ENCODE measurements at places on chromosomes 1 and 21.

DNA sequence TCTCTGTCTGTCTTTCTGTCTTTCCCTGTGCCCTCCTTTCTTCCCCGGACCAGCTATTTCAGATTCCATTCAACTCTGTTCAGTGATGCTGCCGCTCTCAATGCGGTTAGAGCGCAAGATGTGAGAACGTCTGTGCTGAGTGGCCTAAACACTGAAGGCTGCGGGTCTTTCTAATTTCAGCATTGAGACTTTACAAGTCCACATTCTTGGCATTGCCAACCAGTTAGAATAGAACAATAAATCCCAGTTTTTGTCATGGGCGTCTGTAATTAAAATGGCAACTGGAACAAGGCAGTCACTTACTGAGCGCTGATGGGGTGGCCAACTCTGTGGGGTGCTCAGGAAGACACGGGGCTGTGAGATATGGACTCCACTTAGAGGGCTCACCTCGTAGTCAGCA, 112.8 kb downstream of the DHRS3 start:
- no peak for DNase-seq

DNA sequence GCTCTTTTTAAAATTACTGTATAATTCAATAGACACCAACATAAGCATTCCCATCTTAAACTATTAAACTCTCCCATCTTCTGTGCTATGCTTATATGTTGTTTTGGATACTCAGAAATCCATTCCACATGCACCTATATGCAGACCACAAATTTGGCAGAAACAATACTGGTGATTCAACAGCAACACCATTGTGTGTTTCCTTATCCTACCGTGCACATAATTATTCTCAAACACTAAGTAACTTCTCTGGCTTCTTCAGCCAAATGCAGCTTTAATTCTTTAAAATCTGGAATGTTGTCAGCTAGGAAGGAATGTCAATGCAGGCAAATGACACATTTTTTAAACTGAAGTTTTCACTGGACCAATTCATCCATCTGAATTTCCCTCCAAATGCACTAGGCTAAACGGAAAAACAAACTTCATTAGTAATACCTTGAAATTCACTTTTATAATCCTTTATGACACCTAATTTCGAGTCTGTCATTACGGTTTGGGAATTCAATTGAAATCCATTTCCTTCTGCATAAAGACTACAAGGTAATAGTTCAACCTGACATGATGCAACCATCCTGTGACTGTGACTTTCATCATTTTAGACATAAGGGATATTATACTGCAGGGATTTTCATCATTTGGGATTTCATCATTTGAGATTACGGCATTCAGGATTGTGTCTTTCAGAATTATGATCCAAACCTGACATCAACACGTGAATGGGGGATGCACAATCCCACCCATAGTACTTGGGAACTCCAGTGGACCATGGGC, 308.5 kb downstream of the LTN1 start:
- DNase-seq, result no peak

GRCh38 chr1:31410871-31411270, 2.1 kb upstream of the SERINC2 start:
- DNase-seq, result no peak

- DNase-seq, result no peak
Measured at GRCh38 chr1:240508201-240508600, 103.8 kb downstream of the GREM2 start.

DNA sequence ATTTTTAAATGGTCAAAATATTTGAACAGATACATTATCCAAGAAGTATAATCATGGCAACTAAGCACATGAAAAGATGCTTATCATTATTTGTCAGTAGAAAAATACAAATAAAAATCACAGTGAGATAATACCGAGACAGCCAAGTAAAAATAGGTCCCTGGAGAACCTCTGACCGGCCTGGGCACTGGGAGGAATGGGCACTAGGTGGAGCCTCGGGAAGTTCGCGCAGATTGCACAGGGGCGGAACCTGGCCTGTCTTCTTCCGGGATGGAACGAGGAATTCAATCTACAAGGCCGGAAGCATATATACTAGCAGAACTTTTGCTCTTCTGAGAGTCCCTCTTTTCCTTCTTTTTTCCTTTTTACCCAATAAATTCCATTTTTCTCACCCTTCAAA, 148.5 kb upstream of the CHRM3 start:
- DNase-seq, result no peak

- DNase-seq, result no peak
Measured at GRCh38 chr1:225818229-225818628, 8.3 kb downstream of the EPHX1 start.

DNA sequence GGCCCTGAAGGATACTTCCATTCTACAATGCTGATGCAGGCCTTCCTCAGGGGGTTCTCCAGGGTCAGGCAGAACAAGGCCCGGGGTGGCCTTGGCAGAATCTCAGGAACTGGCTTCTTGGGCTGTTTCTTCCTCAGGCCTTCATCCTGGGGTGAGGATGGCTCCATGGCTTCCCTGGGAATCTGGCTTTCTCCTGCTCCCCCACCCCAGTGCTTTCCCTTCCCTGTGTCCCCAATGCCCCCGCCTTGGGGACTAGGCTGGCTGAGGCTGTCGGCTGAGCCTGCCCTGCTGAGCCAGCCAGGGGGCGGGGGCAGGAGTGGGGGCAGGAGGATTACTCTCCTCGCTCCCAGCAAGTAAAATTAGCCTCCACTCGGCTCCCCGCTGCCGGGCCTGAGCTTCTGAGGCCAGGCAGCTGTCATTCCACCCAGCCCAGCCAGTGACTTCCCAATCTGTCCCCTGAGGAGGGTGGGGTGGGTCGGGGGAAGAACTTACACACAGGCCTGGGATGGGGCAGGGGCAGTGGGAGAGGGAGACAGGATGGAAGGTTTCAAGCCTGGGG, at the start of gene CACNA1S:
Gene CACNA1S, minus strand, starts transcription at position 254 of the 559 bp plus-strand sequence. Its CDS starts 87 bp downstream, at position 167.
- DNase-seq, result no peak

- no peak for DNase-seq
Measured at GRCh38 chr1:167088746-167089417, 1.3 kb downstream of the GPA33 start.

GRCh38 chr1:15849775-15850324, 2.3 kb downstream of the SPEN start:
- DNase-seq, result no peak

GRCh38 chr1:225413708-225414375, 14.0 kb downstream of the LBR start:
- DNase-seq, result no peak

DNA sequence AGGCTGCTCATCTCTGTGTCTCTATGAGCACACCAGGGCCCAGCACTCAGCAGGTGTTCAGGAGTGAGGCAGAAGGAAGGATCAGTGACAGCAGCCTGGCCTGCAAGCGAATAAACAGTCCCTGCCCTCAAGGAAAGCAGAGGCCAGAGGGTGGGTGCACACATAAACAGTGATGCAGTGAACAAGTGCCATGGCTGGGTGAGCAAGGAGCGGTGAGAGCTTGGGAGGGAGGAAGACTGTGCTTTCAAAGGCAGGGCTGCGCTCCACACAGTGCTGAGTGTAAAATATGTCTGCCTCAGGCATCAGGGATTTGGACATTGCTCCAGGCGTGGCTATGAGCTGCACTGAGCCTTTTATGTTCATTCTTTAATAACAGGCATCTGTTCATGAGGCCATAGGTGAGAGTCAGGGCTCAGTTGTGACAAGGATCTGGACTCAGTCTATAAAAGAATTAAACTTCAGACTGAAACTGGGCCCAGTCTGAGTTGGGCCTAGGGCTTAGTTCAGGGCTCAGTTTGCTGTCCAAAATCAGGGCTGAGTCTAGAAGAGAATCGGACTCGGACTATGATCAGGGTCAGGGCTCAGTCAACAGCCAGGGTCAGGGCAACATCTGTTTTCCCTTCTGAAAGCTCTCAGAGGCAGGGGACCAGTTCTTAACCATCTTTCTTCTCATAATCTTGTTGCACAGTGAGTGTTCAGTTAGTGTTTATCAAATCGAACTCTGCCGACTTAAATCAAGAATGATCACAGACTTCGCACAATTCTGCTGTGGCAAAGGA, 213.7 kb downstream of the FOXD2 start:
- no peak for DNase-seq

GRCh38 chr1:18705811-18706210, 75.2 kb downstream of the PAX7 start:
- DNase-seq, result no peak

GRCh38 chr1:64514197-64514765, 44.4 kb downstream of the CACHD1 start:
- DNase-seq, result no peak

DNA sequence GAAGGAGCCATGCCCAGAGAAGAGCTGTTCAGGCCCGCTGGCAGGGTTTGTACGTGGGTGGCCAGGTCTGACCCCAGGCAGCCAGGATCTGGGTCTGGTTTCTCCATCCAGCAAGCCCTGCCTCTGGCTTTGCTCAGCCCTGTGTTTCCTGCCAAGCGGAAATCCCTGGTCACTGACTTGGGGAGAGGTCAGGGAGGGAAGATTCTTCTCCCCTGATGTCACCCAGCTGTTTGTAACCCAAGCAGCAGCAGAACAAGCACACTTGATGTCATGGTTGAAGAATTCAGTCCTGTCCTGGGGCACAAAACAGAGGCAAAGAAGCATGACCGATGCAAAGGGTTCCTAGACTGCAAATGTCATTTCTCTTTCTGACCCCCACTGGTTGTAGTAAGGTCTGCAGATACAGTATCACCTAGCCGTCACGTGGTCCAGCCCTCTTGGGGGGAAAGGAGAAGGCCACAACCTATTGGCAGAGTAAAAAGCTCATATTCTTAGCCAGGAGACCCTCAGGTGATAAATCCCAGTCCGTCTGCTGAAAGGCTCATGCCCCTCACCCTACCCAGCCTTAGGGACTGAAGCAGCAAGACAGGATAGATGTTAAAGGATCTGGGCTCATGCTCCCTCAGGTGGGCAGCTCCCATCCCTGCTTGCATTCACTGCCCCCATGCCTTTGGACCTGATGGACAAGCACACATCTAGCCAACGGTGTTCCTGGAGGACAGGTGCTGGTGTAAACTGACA, 120.9 kb downstream of the SYT2 start:
- no peak for DNase-seq

GRCh38 chr1:72186733-72187307, 95.5 kb downstream of the NEGR1 start:
- DNase-seq, result no peak

DNA sequence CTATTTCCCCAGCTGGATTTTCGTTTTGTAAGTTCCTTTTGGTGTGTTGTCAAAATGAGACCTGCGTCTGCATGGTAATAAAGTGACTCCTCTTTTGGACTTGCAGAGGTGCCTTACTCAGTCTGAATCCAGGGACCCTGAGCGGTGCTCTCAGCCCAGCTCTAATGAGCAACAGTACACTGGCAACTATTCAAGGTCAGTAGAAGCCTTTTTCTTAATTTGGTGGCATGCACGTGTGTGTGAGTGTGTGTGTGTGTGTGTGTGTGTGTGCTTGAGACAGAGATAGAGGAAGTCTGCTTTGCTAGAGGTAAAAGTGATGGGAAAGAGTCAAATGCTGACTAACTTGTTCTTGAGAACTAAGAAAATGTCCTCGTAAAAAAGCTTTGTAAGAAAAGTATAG, 105.4 kb downstream of the CD247 start:
- DNase-seq, result no peak

DNA sequence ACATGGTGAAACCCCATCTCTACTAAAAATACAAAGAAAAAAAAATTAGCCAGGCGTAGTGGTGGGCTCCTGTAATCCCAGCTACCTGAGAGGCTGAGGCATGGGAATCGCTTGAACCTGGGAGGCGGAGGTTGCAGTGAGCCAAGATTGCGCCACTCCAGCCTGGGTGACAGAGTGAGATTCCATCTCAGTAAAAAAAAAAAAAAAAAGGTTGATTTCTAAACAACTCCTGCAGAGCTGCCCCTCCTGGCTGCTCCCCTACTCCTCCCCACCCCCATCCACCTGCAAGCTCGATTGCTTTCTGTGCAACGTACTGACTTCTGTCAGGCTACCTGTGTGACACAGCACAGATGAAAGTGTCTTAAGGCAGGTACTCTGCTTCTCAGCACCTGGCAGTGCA, 13.3 kb downstream of the ETV3L start:
- DNase-seq, result no peak

DNA sequence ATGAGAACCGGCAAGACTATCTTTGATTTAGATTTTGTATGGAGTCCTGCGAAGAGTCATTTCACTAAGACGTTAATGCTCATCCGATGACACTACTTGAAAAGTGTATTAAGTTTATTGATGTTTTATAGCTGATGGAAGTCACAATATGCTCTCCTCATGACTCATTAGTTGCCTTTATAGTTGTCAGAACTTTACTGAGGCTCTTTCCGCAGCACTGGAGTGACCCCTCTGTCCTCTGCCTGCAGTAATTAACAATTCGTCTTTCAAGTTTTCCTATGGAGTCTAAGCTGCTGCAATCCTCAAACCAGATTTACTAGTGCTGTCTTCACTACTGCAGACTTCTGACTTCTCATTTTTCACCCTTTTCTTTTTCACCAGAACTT, 853 bp downstream of the USP16 start:
- no peak for DNase-seq

DNA sequence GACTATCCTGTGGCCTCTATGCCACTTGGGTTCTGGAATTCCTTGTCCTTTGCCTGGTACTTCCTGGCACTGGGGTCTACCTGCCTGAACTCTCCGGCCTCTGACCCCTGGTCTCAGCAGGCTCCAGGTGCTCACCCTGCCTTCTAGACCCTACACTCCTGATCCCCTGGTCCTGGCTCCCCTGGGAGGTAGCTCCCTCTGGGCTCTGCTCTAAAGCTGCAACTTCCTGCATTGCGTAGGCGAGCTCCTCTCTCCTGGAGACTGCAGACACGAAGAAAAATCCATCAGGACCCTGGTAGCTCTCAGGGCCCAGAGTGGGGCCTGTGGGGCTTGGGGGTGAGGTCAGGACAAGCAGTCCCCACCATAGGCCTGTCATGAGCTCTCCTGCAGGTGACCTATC, 7.8 kb upstream of the PLEKHG5 start:
- no peak for DNase-seq

GRCh38 chr21:29671728-29672127, 268.1 kb downstream of the GRIK1 start:
- DNase-seq, result no peak

GRCh38 chr21:34862951-34863350, 186.2 kb downstream of the RUNX1 start:
- DNase-seq, result no peak

DNA sequence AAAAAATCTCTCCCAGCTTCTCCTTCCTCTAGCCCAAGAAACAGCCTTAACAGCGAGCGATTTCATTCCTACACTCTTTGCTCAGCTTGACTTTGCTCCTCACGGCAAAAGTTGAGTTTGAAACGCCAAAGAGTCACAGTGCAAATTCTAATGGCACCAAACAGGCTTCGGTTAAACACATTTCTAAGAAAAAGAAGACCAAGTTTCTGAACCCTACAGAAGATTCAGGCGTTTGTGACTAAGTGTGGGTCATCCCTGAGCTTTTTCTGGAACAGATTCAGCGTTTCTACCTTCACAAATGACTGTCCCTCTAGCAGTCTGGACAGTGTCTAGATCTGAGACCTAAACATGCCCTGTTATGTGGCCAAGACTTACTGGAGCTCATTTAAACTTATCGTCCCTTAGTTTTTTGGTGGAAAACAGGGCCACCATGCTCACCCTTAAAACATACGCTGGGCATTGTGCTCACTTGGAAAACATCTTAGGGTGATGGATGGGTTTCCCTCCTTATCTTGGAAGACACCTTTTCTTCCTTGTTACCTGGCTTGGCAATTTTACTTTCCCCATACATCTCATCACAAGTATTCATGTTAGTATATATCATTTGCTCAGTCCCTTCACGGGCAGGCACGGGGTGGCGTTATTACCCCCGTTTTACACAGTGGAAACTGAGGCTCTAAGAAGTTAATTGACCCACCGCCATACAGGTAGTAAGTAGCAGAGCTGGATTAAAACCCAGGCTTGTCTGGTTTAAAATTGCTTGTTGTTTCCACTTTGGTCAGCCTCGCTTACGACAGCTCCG, 1.0 kb downstream of the C1orf198 start:
- no peak for DNase-seq

Measured in activated gamma-delta T cell treated with anti-CD3 and anti-CD28 coated beads, Interleukin-2, amount 50 U/mL, for 16 hours (primary cell).